ENCODE measurements at places on chromosomes 16 and 17.

DNA sequence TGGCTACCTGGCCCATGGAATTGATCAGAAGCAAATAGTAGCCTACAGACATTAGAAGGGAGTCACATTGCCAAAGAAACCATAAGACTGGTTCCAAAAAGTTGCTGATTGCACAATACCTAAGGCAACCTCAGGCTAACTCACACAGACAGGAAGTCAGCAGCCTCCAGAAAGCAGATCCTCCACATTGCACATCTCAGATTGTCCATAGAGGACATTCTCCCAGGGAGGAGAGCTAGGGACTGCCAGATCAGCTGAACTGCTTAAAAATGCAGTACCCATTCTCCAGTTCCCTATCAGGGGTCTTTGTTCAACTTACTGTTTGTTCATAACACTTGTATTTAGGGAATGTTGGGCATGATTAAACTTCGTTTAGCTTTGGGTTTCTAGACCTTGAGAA is 4.2 kb downstream of the CCL3 start:
- DNase-seq = no peak

- DNase-seq = no peak
Measured at GRCh38 chr17:7589891-7590691, at the start of gene SOX15. Gene SOX15 (minus strand): TSS chr17:7590094. CDS start chr17:7589676, 418 bp downstream.

GRCh38 chr17:7780736-7781135 is 53.3 kb upstream of the KDM6B start:
- no peak for DNase-seq

- DNase-seq = no peak
Measured at GRCh38 chr17:50596191-50597037, 35.9 kb downstream of the CACNA1G start.

- no peak for DNase-seq
Measured at GRCh38 chr17:32998887-32999228, 7.2 kb downstream of the SPACA3 start.

DNA sequence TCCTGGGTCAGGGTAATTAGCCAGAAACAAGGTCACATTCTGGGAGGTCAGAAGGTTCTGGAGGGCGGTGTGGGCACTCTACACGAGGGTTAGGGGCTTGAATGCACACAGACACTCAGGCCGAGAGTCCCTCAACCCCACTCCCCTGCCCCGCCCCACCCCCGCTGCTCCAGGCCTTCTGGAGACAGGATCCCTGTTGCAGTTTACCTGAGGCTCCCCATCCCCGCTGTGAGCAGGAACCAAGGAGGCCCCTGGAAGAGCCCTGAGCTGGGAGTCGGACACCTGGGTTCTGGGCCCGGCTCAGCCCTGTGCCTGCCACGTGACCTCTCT is 4.4 kb upstream of the ACTG1 start:
- DNase-seq = no peak

DNA sequence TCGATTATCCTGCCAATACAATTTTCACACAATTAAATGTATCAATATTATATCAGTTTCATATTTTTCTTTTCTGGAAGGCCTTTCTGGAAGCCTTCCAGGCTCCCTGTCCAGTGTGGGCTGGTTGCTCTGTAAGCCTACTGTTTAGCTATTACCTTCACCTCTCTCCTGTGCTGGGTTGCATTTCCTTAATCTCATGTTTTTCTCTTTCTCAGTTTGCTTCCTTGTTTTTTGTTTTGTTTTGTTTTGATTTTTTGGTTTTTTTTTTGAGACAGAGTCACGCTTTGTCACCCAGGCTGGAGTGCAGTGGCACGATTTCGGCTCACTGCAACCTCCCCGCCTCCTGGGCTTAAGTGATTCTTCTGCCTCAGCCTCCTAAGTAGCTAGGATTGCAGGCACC is 6.8 kb downstream of the SEPHS2 start:
- DNase-seq = no peak

DNA sequence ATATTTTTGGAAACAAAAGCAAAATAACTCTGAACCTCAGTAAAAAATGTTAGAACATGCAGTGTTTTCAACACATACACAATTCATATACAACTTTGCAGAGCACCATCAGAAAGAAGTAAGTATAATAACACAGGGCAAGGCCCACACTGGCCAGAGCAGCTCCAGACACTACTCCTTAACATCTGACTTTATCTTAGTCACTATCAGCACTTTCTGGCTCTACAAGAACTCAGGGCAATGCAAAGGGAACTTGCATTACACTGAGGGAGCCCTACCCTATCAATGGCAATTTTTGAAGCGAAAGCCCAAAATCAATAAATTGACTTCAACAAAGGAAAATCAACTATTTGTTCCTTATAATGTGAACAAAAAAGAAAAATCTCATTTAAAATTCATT is 16.5 kb downstream of the RNF157 start:
- DNase-seq = no peak

DNA sequence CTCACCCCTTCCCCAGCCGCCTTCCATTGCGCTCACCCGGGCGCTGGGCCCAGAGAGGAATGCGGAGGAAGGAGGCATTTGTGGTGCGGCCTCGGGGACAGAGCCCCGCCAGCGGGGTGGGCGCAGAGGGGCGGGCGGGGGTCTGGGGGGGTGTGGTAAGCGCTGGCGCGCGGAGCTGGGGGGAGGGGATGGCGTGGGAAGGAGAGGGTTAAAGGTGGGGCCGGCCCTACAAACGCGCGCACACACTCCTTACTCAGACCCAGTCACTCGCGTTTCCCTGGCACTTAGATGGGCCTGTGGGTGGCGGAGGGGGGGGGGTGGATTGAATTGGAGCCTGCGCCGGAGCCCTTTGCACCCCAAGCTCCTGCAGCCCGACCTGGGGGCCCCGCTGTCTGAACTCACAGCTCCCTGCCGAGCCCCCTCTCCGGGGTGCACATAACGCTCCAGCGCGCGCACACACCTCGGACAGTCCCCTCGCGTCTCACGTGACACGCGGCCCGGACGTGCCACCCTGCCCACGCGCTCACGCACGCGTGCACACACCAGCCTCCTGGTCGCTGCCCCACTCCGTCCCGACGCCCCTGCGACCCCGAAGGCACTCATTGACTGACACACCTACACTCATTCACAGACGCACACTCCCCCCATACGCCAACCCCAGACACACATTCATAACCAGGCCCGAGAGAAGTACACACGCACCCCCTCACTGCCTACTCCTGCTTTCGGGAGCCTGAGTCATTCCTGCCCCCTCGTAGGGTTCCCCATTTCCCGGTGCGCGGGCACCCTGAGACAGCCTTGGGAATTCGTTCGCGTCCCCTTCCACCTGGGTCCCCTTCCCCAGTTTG is 844 bp downstream of the TBKBP1 start:
- no peak for DNase-seq

GRCh38 chr16:17804857-17805256 is 334.1 kb upstream of the XYLT1 start:
- no peak for DNase-seq

GRCh38 chr17:44408786-44409185 is 19.3 kb upstream of the ITGA2B start:
- DNase-seq = no peak

- DNase-seq = peak; percentile 80
Measured at GRCh38 chr17:76714822-76715495, 4.2 kb upstream of the MXRA7 start.

DNA sequence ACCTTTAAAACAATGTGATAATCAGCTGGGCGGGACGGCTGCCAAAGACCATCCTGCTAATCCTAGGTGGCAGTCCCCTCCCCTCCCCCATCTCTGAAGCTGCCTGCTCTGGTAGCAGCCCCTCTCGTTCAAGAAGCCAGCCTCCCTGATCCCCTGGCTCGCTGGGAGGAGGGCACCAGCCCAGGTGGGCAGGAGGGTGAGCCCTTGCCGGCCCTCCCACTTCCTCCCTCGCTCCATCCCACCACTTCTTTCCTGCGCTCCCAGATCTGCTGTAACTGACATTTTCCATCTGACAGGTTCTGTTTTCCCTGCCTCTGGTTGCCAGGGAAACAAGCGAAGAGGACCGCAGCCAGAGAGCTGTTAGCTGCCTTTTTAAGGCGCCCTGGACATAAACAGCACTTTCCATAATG is 155.7 kb upstream of the TNRC6C start:
- no peak for DNase-seq

GRCh38 chr16:67105881-67106280 is 3.9 kb upstream of the PHAF1 start:
- DNase-seq = no peak

DNA sequence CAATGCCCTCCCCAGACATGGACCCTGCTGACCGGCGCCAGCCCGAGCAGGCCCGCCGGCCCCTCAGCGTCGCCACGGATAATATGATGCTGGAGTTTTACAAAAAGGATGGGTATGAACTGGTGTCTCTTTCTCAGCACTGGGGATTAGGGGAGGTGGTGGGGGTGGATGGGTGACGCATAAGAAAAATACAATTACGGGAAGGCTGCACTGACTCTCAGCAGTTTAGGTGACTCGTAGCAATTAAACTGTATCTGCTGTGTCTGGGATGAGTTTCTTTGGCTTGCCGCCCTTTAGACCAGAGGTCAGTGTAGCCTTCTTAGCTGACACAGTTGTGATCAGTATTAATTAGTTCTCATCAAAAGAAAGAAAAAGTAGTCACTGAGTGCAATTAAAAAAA is 59.0 kb downstream of the ELAC2 start:
- no peak for DNase-seq

DNA sequence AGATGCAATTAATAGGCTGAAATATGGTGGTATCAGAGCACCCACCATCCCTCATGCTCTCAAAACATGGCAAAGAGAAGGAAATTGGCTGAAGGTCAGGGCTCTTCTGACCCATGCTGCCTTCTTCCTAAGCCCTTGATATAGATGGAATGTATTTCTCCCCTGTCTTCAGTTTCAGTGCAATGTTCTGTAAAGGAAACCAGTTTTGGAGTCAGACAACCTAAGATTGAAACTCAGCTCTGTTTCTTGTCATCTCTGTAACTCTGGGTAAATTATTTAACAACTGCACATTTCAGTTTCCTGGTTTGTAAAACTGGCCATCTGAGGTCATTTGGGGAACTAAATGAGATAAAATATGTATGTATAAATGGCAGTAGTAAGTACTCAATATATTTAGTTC is 243.9 kb downstream of the CA10 start:
- DNase-seq = no peak

DNA sequence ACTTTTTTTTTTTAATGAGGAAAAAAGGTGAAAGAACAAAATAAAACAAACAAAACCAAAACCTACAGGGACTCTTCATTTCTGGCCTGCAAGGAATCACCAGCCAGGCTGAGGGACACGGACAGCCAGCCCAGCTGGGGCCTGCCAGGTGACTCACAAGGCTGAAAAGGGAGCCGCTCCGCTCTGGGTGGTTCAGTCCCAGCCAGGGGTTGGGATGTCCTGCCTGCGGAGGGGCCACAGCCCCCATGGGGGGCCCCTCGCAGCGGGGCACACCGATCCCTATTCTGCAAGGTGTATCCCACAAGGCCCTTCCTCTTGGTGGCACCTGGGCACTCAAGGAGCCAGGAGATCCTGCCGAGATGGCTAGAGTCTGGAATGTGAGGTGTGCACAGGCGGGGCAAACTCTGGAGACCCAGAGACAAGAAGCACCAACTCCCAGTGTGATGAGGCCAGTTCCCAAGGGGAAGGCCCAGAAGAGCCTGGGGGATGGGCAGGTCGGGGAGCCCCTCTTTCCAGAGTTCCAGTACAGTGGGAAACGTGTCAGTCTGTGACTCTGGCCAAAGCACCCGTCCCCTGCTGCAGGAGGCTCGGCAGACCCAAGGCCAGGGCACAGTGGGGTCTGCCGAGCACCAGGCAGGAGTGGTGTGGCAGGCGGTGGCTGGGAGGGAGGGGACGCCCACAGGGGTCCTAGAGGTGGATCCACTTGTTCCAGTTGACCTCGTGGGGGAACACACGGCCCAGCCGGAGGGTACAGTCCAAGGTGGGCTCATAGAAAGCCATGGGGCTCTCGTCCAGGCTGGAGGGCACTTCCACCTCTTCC is 58.9 kb downstream of the IL21R start:
- no peak for DNase-seq

DNA sequence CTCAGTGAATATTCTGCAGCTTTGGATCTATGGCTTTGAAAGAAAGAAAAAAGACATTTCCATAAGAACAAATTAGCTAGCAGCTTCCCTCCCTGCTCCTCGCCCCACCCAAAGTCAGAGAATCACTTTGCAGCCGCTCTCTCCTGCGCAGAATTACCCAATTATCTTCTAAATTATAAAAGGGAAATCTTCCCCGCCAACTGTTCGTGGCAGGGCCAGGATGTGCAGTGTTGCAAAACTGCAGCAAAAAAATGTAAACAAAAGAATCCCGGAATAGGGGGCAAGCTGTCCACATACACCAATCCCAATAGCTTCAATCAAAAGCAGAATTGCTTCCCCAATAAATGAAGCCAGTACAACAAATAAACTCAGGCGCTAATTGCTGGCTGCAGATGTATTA is 510.6 kb downstream of the RBFOX1 start:
- DNase-seq = no peak

- no peak for DNase-seq
Measured at GRCh38 chr17:19569785-19570543, 36.3 kb downstream of the SLC47A1 start.

- DNase-seq = no peak
Measured at GRCh38 chr16:78362524-78363135, 263.2 kb downstream of the WWOX start.

DNA sequence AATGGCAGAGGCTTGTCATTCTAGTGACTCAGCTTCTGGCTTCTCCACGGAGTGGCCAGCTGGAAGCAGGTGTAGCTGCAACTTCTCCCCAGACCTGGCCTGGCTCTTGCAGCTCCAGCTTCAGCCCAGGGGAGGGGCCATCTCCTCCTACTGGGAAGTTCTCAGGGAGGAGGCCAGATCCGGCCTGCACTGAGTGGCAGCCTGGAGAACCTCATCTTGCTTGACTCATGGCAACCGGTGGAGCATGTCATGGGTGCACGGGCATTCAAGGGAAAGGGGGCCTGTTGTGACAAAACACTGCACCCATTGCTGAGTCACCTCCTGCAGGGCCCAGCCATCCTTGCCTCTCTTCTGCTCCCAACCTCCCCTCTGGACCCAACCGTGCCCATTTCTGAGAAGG is 273.9 kb upstream of the MAF start:
- DNase-seq = no peak

- DNase-seq = no peak
Measured at GRCh38 chr17:83071966-83072562, 7.3 kb upstream of the METRNL start.

- no peak for DNase-seq
Measured at GRCh38 chr16:49439676-49440075, 66.1 kb downstream of the C16orf78 start.

GRCh38 chr17:36485805-36486203 is 677 bp upstream of the ZNHIT3 start:
- no peak for DNase-seq

DNA sequence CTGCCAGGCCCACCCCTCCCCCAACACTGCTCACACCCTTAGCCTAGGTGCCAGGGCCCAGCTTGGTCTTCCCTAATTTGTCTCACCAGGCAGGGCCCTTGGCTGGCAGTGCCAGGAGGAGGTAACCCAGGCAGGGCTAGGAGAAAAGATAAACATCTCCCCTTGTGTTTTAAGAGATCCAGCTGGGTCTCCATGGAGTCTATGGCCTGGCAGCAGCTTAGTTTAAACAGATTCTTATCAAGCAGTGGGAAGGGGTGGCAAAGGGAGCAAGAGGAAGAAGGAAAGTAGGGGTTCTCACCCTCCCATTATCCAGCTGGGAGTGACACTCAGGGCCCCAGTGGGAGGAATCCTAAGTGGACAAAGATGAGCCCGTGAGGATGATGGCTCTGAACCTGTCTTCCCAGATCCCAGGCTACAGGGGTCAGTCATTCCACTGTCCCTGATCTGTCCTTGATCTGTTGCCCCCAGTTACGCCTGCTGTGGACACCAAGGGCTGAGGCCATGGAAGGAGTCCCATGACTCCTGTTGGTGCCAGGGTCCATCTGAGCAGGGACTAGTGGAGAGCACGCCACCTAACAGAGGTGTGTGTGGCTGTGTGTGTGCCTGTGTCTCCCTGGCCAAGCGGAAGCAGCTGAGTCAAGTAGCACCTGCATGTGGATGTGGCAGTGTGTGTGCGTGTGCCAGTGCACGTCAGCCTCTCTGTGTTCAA is 47.4 kb upstream of the MEIOC start:
- DNase-seq = no peak

All from CD4-positive, alpha-beta T cell treated with Interleukin-1 beta for 1 hour (primary cell).